Astrocyte (in vitro differentiated cells and primary cell): ENCODE measurements at places on chromosomes 3 and 15.
A peak's percentile ranks its signal among the peaks of the same experiment; 100 is the strongest.

DNA sequence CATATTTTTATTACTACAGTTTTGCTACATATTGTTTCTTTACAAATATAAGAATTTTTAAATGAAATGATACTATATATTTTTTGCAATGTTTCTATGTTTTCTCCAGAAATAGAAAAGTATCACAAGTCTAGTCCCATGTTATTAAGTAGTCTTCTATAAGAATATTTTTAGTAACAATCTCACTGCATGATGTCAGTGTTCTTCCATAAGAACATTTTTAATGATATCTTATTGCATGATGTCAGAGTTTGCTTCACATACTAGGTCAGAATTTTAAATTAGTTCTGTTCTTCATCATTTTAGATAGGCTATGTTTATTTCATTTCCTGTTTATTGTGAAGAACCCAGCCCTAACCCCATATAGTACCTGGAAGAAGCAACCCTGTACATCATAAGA lies 265.3 kb upstream of the IL12A start:
- no peak for DNase-seq

DNA sequence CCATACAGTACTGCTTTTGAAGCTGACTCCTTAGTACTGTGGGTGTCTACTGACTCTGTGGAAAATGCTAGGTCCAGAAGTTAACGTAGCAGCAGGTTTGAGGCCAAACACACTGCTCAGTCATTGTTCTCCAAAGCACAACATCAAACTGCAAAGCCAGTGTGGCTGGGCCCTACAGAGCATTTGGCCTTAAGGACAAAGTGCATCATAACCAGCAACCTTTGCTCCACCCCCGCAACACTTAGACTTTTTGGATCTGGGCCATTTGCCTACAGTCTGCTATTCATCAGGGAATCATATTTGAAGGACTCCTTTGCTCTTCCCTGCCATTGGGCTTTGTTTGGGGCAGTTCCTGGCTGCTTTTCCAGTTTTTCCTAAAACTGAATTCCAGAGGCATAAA lies 43.1 kb upstream of the ARL6 start:
- no peak for DNase-seq

GRCh38 chr3:58754074-58754473 lies 87.5 kb upstream of the FAM3D start:
- no peak for DNase-seq

DNA sequence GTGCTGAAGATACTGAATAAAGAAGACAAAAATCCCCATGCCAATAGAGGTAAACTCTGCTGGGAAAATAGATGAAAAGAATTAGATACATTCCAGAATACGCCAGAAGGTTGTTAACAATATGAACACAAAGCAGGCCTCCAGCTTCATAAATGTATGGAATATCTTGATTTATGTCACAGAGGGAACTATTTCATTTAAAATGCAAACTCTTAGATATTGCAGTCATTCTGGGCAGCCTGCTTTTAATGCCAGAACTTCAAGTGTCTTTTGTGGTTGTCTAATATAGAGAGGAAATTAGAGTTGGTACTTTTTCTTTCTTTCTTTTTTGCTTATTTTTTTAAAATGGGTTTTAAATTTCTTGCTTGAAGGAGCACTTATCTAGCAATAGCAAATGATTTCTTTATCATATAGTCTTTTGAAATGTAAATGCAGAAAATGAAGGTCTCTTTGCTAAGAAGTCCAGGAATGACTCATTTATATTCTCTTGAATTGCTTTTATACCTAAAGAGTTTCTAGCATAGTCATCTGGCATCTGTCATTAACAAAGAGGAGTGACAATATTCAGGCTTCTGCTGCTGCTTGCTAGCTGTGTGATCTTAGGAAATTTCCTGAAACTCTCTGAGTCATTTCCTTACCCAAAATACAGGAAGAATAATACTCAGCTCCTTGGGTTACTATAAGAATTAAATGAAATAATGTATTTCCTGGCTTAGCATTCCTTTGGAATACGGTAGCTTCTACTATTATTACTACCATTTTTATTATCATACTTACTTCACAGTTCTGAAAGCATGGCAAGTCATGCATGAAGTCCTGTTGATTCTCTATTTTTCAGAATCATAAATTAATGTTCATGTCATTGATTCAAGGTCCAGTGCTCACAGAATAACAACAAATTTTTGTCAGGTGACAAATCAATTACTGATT lies 527.6 kb downstream of the DIPK2A start:
- no peak for DNase-seq

GRCh38 chr15:77292969-77293558 lies 126.8 kb downstream of the PEAK1 start:
- DNase-seq = peak; percentile 57

GRCh38 chr3:193882091-193882490 lies 253.9 kb upstream of the HES1 start:
- no peak for DNase-seq

DNA sequence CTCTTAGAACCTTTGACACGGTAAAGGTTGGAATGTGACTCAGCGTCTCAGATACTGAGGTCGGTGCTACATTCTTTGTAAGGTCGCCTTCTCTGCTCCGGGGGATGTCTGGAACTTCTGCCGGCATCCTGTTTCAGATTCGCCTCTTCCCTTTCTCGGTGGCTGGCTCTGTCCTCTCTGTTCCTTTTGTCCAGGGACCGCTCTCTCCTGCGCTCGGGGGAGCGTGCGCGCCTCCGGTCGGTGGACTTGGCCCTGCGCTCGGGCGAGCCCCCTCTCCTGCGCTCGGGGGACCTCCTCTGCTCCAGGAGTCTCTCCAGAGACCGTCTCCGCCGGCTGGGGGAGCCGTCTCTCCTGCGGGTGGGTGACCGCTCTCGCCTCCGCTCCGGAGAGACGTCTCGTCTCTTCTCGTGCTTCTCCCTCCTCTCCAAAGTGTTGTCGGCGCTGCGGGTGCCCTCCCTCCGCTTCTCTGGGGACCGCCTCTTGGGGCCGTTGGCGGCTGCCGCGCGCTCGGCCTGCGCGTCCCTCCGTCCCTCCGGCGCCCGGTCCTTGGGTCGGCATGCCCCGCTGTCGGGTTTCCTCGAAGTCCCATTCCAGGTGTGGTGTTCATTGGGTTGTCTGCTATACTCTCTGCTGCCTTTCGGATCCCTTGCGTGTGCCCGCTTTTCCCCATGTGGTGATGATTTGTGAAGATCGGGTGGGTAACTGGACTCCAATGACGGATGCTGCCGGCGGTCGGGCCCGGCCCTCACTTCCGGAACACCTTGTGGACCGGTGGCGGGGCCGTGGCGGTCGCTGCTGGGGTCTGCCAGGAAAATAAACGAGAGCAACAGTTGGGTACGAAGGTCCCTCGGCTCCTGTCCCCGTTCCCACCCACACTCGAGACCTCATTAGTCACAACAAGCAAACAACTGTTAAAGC lies 668.8 kb upstream of the ADAMTS9 start:
- DNase-seq = no peak

- no peak for DNase-seq
Measured at GRCh38 chr3:42130329-42131070, 39.3 kb downstream of the TRAK1 start.

- DNase-seq = no peak
Measured at GRCh38 chr3:140545197-140545596, 132.7 kb upstream of the TRIM42 start.

GRCh38 chr15:81133782-81134461 lies at the start of gene CFAP161:
TSS of gene CFAP161 (plus strand) at chr15:81134270. CDS start at chr15:81134330, 60 bp downstream.
- DNase-seq = peak; percentile 50

DNA sequence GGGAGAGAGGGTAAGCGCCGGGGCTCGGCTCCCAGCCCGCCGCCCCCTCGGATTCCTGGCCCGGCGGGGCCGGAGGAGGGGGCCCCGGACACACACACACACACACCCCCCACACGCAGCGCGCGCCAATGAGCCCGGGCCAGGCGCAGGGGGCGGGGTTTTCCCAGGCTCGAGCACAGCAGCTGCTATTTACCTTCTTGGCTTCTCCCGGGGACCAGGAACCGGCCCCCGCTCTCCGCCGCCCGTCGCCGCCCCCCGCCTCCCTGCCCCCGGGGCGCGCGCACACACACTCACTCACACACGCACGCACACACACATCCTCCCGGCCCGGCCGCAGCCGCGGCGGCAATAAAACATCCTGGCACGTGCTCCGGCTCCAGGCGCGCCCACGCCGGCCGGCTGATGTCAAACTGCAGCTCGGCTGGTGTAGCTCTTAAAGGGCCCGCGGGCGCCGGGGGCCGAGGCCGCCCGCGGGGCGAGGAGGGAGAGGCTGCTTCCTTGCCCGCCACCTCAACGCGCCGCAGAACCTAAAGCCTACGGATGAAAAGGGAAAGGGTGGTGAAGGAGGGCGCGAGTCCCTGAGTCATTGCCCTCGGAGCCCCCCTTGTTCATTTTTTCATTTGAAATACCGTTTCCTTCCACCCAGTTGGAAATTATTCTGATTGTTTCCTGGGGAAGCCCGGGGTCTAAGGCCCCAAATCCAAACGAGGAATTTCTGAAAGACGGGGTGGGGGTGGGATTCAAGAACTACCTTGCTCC lies 1.0 kb upstream of the HES1 start:
- peak; percentile 96 for DNase-seq

DNA sequence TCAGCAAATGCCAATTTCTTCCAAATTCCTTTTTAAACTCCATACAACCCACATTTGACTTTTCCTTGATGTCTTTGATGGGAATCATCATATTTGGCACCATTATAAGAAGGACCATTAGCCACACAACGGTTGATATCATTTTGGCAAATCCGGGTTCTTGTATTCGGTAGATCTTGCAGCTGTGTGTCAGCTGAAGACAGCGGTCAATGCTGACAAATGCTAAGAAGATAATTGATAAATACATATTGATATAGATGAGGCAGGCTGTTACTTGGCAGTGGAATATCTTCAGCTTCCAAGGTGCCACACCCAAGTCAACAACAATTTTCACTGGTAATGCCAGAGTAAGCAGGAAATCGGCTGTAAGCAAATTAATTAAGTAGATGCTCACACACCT lies 4.2 kb downstream of the GPR171 start:
- no peak for DNase-seq

- DNase-seq = no peak
Measured at GRCh38 chr3:120636795-120637401, 40.8 kb downstream of the NDUFB4 start.
